ENCODE measurements at places on chromosomes 3 and 15.

DNA sequence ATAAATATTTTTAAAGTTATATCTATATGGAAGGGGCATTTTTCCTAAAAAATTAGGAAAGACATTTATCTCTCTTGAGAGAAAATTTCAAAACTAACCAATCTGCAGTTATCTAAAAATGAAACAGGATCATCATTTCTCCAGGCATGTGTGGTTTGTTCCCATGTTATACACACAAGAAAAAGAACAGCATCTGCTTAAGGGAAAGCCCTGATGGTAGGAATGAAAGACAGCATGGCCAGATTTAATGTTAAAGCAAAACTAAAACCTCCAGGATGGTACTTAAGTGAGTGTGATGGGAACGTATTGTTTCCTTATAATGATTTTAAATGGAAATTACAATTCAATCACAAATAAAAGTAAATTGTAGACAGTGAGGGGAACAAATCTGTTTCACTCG lies 46.2 kb upstream of the GYG1 start:
- no peak for DNase-seq

GRCh38 chr3:102031834-102032233 lies 182.5 kb downstream of the NFKBIZ start:
- no peak for DNase-seq

DNA sequence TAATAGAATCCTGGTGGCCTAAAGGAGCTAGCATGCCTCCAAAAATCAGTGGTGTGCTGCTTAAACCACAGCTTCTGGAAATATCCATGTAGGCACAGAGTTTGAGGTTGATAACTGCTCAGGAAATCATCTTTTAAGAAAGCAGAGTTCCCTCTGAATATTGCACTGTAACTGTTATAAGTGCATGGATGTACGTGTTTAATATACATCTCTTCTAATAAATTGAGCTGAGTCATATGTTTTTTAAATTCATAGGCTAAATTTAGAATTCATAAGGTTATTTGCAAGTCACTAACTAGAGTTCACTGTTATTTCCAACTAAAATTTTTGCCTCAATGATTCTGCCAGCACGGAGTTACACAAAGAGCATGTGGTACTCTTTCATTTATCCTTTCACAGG lies 68.9 kb downstream of the MYH15 start:
- no peak for DNase-seq

- no peak for DNase-seq
These were observed 114.0 kb upstream of the RGMA start for GRCh38 chr15:93203036-93203435.

DNA sequence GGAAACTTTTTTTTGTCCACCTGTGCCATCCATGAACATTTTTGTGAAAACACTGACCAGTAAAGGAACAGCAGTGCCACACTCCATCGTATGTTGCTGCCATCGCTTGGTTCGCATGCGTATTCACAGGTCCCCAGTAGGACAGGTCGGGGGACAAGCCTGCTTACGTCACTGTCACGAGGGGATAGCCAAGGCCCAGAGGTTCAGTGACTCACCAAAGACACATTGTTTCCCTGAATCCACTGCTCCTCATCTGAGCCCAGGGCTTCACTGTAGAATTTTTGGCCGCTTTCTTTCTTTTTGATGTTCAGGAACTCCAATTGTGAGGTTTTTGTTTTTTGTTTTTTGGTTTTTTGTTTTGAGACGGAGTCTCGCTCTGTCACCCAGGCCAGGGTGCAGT lies 5.9 kb downstream of the ADPRH start:
- DNase-seq: no peak

DNA sequence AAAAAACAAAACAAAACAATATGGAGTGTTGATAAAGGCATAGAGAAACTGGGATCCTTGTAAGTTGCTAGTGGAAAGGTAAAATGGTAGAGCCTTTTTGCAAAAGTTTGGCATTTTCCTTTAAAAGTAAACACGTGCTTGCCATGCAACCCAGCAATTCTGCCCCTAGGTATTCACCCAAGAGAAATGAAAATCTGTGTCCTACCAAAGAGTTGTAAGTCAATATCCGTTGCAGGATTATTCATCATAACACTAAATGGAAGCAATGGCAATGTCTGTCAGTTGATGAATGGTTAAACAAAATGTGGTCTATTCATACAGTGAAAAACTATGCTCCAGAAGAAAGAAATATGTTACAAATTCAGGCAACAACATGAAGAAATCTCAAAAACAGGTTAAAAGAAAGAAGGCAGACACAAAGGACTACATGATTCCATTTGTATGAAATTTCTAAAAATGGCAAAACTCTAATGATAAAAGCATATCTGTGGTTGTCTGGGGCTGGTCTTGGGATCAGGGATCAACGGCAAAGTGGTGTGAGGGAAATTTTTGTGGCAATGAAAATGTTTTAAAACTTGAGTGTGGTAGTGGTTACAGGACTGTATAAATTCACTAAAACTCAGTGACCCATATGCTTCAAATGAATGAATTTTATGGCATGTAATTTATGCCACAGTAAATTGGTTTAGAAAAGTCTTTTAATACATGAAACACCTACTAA lies 229.6 kb downstream of the OPA1 start:
- DNase-seq: peak; percentile 90

GRCh38 chr3:133413161-133414020 lies 13.5 kb downstream of the BFSP2 start:
- DNase-seq: no peak

- DNase-seq: no peak
These were observed 55.4 kb upstream of the PIAS1 start for GRCh38 chr15:67998599-67999133.

- DNase-seq: no peak
These were observed 128.7 kb downstream of the DMXL2 start for GRCh38 chr15:51493892-51494291.
